ENCODE measurements at places on chromosomes 6 and 20.

- DNase-seq = no peak
These were observed 150.7 kb upstream of the PLCB4 start for GRCh38 chr20:8918145-8918544.

- DNase-seq = no peak
These were observed 150.3 kb downstream of the MBOAT1 start for GRCh38 chr6:20061952-20062351.

- no peak for DNase-seq
These were observed 33.0 kb downstream of the SPTLC3 start for GRCh38 chr20:13041574-13042457.

DNA sequence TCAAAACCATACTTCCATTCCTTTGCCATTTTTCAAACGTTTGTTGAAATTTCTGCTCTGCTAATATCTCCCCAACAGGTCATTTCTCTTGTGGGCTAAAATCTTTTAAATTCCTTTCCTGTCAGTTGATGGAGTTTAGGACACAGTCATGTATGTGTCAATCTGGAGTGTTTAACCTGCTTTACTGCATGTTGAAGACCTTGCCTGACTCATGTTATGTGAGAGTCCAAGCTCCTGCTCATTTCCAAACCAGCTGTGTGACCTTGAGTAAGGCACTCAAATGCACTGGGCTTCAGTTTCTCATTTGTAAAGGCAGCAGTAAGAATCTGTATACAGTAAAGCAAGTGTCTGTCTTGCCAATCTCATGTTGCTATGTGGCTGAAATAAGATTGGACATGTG lies 171.9 kb upstream of the SPACA1 start:
- DNase-seq = no peak

DNA sequence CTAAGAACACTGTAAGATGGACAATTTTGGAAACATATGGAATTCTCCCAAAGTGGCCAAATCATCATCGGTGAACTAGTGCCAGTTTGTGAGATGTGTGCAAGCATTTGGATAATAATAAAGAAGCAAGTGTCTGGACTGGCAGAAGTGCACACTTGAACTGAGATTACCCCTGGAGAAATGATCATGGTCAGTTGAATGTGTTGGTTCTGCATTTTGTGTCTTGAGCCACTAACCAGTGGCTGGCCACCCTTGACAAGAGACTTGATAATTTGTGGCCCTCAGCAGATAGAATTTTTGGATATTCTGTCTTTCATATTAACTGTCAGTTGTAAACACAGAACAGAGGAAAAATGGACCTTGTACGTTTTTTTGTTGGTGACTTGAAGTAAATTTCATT lies 37.4 kb downstream of the CITED2 start:
- DNase-seq = no peak

DNA sequence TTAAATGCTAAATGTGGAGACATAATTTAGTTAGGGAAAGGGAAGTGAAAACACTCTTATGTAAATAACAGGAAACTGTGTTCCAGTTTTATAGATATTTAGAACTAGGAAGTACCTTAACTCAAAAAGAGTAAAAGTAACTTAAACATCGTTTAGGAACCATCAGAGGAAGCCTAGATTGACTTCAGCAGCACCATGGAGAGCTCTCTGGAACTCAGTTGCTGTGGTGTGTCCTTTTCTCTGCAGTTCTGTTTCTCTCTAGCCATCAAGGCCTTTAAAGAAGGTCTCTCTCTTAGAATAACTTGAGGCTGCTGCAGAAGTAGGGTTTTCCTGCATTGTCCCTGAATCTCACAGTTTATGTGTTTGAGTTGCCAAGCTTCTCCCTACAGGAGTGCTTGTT lies 26.9 kb downstream of the CLVS2 start:
- no peak for DNase-seq

GRCh38 chr6:38673397-38674165 lies 29.4 kb downstream of the GLO1 start:
- no peak for DNase-seq

GRCh38 chr6:147689398-147689797 lies 180.9 kb downstream of the SAMD5 start:
- no peak for DNase-seq

DNA sequence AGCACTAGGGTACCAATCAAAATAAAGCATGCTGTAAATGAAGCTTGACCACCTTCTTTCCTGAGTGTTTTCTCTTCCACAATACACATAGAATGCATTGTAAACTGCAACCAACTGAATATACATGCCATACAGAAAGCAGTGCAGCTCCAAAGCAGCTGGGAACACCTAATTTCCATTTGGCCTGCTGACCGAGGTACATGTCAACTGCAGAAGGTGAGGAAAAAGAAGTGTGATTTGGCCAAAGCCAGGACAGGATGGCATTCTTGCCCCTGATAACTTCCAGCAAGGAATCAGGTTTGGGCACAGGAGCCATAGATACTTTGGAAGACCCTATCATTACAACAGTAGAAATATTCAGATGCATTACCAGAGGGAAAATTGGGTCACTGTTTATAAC lies 258.4 kb downstream of the SLC35F1 start:
- no peak for DNase-seq

DNA sequence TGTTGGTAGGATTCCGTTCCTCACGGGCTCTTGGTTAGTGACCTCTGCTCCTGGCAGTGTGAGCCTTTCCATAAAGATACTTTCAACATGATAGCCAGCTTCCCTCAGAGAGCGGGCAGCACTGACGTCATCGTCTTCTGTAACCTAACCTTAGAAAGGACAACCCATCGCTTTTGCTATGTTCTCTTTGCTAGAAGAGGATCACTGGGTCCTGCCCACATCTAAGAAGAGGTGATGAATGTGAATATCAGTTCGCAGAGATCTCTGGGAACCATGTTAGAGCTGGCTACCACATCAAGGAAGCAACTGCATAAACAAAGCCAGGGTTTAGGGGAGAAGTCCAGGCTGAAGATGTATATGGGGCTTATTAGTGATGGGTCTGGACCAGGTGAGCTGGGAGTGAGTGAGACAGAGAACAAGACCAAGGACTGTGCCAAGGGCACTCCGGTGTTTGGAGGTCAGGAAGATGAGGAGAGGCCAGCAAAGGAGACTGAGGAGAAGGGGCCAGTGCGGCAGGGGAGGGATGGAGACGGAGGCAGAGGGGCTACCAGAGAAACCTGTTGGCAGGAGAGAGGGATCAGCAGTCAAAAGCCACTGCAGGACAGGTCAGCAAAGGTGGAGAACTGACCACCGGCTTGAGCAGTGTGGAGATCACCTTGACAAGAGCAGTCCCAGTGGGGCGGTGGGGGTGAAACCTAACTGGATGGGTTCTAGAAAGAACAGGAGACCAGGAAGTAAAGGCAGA lies 39.7 kb downstream of the PIM1 start:
- DNase-seq = no peak

DNA sequence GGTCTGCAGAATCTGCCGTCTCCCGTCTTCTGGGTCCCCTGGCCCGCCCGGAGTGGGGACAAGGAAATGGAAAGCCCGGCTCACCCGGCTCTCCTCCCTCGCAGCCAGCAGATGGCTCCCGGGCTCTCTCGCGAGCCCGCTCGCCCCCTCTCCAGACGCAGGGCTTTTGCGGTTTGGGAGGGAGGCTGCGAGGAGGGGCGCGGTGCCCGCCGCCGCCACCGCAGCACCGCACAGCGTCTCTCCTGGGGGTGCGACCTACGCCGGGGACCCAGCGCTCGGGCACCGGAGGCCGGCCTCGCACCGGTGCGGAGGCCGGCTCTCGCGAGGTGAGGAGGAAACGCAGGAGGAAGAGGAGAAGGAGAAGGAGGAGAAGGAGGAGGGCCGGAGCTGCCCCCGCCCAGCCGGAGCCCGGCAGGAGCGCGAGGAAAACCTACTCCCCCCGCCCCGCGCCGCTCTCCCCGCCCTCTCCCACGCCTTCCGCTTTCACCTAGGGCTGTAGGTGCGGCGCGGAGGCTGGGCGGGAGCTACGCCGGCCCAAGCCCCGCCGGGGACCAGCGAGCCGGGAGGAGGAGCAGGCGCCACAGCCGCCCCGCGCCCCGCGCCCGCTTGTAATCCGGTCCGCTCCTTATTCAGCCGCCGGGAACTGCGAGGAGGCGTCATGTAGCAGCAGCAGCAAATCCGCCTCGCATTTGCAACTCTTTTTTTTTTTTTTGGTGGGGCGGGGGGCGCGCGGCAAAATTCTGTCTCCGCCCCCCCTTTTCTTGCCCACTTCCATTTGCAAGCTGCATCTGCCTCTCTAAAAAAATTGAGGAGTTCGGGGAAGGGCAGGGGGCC lies at the start of gene CARMIL1:
Gene CARMIL1 (plus strand): TSS at position 461 of the 834 bp plus-strand sequence. CDS start 422 bp downstream, outside the sequence.
- DNase-seq = peak; percentile 48

DNA sequence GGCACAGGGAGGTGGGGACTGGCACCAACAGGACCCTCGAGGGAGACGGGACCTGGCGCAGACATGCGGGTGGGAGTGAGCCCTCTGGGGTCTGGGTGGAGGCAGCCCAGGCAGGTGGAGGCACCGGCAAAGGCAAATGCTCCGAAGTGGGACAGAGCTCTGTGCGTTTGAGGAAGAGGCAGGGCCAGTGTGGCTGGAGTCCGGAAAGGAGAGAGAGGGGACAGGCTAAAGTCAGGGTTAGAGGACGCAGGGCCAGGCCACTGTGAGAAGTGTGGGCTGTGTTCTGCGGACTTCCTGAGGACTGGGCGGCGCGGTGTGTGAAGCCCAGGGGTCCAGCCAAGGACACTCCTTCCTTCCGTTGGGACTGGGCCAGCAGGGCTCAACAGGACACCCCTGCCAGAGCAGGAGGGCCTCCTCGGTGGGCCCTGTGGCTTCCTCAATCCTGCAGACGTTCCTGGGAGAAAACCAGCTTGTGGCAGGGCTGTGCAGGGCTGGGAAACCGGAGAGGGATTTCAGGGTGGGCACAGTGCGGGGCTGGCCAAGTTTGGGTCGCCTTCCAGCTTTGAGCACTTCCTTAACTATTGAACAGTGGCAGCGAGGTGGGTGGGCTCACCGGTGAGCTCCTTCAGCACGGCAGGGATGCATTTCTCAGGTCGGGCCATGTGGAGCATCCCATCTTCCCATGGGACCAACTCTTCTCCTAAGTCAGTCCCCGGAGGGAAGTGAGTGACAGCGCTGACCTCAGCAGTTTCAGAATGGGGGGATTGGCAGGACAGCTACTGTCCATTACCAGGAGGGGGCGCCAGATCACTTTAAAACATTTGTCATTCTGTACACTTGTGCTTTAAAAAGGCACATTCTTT lies 22.5 kb downstream of the MOCS3 start:
- peak; percentile 40 for DNase-seq

GRCh38 chr20:50120935-50121693 lies 8.2 kb upstream of the UBE2V1 start:
- DNase-seq = peak; percentile 26

- no peak for DNase-seq
These were observed 34.5 kb downstream of the MDGA1 start for GRCh38 chr6:37663019-37663810.

DNA sequence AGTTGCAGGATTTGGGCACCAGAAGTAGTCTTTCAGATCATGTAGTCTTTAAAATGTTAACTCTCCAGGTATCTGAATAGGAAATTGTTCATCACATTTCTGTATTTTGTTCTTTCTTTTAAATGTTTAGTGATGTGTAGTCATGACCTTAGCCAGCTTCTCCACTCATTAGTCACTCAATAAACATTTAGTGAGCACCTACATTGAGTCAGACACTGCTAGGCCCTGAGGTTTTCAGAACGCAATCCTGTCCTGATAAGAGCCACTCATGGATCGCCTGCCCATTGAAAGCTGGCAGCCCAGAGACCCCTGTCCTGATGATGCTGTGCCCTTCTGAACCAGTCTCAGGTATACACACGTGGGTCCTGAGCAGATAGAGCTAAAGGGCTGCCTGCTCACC lies 163.4 kb upstream of the HEY2 start:
- no peak for DNase-seq

DNA sequence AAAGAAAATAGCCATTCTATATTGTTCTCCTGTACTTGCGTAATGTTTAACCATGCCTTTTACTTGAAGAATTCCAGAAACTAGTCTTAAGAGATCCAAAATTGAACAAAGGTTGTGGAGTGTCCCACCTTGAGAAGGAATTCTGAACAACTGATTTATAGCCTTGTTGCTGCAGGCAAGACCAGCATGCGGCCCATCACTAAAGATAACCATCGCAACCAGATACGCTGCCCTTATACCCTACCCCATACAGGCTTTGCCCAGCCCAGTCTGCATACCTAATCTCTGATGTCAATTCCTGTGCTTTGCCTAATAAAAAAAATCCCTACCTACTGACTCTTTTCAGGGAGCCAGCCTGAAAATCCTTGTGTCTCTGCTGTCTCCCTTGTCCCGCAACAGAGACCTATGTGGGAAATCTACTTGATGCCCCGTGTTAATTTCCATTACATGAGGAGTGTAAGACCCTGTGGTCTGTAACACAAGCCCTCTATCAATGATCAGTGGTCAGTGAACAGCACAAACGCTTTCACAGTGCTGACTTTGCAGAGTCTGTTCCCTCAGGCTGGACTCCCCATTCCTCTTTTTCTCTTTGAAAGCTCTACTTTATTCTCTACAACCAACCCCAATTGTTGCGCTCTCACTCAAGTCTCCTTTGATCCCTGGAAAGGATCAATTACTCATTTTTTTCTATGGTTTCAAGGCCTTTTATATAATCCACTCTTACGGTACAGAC lies 125.7 kb upstream of the BTBD3 start:
- no peak for DNase-seq

- DNase-seq = no peak
These were observed 69.9 kb upstream of the FLRT3 start for GRCh38 chr20:14407336-14407735.

GRCh38 chr20:22999756-23000155 lies 35.4 kb upstream of the SSTR4 start:
- no peak for DNase-seq

DNA sequence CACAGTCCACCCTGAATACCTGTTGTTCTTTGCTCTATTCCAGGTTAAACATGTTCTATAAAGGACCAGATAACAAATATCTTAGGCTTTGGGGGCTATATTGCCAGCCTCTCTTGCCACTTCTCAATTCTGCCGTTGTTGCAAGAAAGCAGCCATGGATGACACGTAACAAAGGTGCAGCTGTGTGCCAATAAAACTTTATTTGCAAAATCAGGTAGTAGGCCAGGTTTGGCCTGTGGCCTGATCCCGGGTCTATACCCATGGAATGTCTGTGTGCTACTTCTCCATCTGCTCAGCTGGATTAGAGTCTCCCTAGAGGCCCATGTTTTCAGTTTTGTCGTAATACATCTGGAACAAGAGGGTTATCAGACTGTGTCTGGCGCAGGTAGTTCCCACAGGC lies 175.3 kb upstream of the KCNG1 start:
- DNase-seq = no peak

DNA sequence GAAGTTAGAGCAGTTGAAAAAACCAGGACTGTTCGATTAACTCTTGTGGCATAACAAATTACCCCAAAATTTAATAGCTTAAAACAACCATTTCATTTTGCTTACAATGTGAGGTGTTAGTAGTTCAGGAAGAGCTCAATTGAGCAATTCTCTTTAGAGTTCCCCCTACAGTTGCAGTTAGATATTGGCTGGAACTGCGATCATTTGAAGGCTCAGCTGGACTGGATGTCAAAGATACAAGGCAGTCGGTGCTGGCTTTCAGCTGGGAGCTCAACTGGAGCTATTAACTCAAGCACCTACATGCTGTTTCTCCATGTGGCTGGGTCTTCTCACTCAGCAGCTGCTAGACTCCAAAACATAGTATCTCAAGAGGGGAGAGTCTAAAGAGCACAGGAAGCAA lies 96.0 kb upstream of the LOC128125822 start:
- DNase-seq = no peak
